ENCODE measurements at places on chromosomes 5 and 9.

- DNase-seq = no peak
These were observed 263.4 kb upstream of the ACTBL2 start for GRCh38 chr5:57745700-57746651.

DNA sequence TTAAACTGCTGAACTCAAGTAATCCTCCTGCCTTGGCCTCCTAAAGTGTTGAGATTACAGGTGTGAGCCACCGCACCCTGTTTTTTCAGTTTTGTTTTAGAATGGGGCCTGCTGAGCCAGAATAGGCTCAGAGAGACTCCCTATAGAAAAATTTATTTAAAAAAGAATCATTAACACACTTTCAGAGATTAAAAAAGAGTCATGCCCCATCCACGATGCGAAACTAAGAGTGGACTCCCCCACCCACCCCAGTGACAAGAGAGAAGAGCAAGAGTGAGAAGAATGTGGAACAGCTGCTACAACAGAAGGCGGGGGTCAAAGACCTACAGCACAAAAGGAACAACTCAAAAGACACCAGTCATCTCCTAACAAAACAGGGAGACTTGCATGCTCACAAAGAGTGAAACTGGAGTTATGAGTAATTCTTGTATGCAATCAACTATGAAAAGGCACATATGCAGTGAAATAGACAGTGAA lies 47.2 kb downstream of the GLDC start:
- no peak for DNase-seq

GRCh38 chr9:8668751-8669150 lies 869.2 kb upstream of the DMAC1 start:
- DNase-seq = no peak

- DNase-seq = no peak
These were observed 386.5 kb downstream of the GADD45G start for GRCh38 chr9:89991204-89991790.

GRCh38 chr9:126499005-126499910 lies 114.5 kb upstream of the LMX1B start:
- DNase-seq = peak; percentile 46

Measured in SK-MEL-5 (cell line).